NCI-H187 treated with DMSO at 0.1 percent for 48 hours (cell line): ENCODE measurements at places on chromosomes 12 and 14.
A peak's percentile ranks its signal among the peaks of the same experiment; 100 is the strongest.

DNA sequence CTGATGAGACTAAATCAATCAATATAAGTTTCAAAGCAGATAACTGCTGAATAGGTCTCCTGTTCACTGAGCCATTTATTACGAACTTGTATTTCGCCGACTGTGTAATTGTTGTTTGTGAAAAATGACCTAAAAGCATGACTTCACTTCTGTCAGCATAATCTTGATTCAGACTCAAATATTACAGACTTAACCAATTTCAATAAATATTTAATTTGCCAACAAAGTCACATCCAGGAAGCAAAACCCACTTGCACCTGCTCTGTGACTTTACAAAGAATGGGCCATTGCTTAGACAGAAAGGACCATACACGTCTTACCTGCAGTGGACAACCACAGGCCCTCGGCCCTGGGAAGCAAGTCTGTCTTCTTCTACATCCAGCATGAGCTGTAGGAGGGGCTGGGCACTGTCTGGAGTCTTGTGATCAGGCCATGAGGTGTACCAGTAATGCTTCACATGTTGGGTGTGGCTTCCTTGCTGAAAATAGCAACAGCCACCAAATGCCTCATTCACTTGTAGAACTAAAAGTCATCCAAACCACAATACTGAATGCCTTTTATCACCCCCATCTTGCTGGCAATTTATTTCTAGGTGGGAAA, 23.5 kb upstream of the PTPRB start:
- DNase-seq = no peak

GRCh38 chr14:105499256-105500035, 8.4 kb downstream of the TEDC1 start:
- DNase-seq = no peak

DNA sequence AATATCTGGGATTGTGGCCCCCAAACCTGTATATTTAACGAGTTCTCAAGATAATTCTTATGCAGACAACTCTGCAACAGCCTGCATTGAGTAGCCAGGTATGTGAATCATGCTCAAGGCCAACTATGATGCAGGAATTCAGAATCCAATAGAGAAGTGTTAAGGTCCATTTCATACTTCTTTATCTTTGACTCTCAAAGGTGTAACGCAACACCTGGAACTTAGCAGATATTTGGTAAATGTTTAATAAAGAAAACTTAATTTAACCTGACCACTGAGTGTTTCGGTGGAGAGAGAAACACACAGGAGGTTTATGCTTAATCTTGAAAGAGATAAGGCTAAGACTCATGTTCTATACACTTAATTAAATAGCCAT, 156.5 kb upstream of the PLEKHG7 start:
- no peak for DNase-seq

DNA sequence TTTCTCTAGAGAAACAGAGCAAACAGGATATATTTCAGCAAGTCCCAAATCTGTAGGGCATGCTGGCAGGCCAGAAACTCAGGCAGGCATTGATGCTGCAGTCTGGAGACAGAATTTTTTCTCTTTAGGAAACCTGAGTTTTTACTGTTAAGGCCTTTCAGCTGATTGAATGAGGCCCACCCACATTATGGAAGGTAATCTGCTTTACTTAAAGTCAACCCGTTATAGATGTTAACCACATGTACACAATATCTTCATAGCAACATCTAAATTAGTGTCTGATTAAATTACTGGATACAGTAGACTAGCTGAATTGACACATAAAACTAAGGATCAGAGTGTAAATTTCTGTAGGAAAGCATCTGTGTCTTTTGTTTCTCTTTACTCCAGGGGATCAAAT, 65.2 kb downstream of the SRGAP1 start:
- DNase-seq = no peak

GRCh38 chr12:508795-509194, 49.1 kb downstream of the B4GALNT3 start:
- DNase-seq = peak; percentile 78

- no peak for DNase-seq
These were observed 21.7 kb downstream of the CBX5 start for GRCh38 chr12:54258201-54258681.

DNA sequence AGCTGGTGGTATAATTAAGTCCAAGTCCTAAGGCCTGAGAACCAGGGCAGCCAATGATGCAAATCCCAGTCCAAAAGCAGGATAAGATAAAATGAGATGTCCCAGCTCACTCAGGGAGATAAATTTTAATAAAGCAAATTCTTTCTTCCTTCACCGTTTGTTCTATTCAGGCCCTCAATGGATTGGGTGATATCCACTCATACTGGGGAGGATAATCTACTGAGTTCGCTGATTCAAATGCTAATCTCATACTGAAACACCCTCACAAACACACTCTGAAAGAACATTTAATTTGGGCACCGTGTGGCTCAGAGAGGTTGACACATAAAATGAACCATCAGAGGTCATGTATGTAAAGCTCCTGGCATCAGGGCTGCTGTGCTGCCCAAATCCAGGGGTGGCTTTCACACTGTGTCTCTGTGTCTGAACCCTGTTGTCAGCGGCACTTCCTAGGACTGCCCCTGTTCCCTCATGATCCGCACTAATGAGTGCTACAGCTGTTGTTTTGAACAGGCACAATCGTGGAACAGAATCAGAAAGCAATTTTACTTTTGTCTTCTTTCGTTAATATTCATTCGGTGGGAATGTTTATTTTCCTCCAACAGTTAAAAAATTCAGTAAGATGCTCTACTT, 428.5 kb upstream of the FBXO33 start:
- DNase-seq = no peak

GRCh38 chr14:65422088-65422834, 9.7 kb downstream of the FUT8 start:
- DNase-seq = no peak

- no peak for DNase-seq
These were observed 150.8 kb upstream of the FSCB start for GRCh38 chr14:44657696-44658388.

- no peak for DNase-seq
These were observed 434.5 kb downstream of the MDGA2 start for GRCh38 chr14:47240748-47241437.

DNA sequence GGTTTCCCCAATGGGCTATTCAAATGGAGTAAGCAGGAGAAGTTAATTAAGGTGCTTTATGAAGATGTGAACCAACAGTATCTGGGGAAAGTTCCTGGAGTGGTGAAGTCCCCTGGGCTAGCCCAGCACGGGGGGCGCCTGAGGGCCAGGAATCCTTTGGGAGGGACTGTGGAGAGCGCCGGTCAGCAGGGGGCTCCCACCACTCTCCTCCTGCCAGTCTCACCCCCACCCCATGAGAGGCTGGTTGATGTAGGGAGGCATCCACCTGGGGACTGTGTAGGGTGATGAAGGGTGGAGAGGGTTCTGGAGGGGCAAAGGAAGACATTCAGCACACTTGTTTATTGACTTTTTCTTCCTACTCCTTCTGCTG, 4.4 kb downstream of the CEBPE start:
- no peak for DNase-seq

DNA sequence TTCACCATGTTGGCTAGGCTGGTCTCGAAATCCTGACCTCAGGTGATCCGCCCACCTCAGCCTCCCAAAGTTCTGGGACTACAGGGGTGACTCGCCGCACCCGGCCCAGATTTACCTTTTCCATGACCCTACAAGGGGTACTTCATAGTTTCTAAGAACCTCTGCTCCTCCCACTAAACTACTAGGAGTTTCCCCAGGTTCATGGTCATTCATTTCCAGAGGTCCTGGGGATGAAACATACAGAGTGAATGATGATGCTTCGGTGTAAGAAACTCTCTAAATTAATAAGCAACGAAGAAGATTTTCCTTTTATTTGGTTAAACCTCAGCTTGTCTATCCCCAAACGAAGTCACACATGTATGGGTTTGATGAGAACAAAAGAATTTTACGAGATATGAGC, 56.9 kb downstream of the AMN start:
- no peak for DNase-seq

- DNase-seq = no peak
These were observed 4.8 kb downstream of the PRKCH start for GRCh38 chr14:61326146-61326545.

- DNase-seq = no peak
These were observed 69.0 kb downstream of the MVK start for GRCh38 chr12:109642506-109643132.

DNA sequence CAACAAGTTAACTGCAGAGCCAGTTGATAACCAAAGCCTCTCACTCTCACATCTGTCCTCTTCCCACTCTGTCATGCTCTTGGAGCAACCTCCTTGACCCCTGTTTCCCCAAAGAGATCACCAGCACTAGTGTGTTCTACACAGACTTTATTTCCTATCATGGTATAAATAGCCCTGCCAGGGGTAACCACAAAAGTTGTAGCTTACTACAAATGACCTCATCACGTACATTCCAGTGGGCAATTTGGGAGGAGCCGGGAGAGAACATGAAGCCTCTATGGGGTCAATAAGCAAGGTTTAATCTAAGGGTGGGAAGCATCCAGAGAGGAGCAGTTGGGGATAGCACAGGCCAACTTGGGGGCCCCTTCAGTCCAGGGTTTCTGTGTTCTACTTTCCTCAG, 186.5 kb downstream of the KCNA5 start:
- no peak for DNase-seq

DNA sequence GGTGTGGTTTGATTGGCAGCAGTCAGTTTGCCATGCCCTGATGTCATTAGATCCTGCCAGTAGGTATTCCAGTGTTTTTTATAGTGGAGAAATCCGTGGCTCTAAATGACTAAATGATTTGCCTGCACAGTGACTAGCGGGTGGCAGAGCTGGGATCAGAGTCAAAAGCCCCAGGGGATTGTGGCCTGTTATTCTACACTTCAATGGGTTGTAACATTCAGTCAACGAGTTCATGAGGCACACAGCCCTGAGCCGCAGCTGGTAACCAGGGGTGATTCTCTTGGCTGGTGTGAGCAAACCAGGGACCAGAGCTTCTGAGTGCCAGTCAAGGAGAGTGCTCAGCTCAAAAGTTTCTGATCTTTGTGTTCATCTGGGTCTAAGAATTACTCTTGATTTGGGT, 1.8 kb downstream of the MYH6 start:
- no peak for DNase-seq

DNA sequence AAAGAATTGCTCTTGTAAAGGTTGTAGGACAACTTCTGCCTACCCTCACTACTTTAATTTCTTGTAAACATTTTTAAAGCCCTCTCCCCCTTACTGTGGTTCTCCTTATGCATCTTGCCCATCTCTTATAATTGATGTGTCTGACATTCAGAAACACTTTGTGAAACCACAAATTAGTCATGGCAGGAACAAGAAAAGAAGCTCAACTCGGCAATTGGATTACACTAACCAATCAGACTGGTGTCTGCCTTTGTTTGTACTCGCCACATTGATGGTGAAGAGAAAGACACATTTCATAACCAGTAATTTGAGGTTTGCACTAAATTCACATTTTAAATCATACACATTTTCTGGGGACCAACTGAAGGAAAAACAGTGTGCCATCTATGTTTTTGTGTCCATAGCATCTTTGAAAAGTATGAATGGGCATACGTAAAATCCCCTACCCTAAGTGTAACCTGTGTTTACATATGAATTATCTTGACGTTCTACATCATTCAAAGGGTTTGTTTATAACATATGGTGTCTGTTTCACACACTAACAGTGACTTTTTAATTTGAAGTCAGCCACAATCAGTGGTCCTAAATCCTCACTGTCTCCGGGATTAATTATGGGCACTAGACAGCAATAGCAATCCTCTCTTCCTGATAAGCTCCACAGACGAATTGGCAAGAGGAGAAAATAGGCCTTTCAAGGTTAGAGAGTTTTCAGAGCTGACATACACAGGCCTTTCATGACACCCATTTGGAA, 49.9 kb downstream of the OTX2 start:
- DNase-seq = no peak
